ENCODE measurements at places on chromosomes 4 and X.

DNA sequence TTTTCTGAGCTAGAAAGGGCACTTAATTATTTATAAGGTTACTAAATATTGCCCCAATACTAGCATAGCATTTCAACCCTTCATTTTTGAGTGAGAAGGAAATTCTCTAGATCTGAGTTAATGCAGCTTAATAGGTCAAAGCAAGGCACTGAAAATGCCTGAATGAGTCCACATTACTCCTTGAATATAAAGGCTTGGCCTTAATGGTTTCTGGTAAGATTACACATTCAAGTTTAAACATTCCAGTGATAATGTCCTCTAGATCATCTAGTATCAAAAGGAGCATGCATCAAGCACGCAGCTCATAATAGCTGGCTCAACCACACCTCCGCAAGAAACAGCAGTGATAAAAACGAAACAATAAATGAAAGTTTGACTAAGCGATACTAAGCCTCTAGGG, 87.5 kb downstream of the SPANXN3 start:
- no peak for DNase-seq

DNA sequence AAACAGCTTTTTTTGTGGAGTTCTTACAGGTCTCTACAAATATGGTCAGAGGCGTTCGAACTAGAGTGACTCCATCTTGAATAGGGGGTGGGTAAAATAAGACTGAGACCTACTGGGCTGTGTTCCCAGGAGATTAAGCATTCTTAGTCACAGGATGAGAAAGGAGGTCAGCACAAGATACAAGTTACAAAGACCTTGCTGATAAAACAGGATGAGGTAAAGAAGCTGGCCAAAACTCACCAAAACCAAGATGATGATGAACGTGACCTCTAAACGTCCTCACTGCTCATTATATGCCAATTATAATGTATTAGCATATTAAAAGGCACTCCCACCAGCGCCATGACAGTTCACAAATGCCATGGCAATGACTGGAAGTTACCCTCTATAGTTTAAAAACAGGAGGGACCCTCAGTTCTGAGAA, 42.8 kb upstream of the SPP1 start:
- DNase-seq, result no peak

DNA sequence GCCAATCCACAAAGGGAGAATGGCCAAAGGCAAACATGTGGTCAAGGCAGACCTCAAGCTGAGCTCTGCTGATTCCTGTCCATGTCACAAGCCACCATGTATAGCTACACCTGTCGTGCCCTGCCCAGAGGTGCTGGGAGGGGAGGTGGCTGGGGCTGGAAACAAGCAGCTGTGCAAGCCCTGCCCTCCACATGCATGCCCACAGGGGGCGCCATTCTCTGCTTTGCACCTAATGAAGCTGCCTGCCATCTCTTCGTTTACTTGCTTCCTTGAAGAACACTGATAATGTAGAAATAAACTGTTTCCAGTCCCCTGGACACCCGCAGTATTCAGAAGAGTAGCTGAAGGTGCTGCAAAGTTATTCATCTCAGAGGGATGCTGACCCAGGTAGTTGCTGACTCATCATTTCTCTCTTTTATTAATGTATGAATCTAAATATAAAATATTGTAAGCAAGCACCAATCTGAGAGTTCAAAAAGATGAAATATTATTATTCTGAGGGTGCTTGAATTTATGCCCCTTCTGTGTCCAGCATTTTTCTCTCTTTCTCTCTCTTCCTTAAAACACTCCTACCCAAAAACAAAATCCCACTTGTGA, 278.6 kb downstream of the ADGRA3 start:
- DNase-seq, result peak; percentile 33

DNA sequence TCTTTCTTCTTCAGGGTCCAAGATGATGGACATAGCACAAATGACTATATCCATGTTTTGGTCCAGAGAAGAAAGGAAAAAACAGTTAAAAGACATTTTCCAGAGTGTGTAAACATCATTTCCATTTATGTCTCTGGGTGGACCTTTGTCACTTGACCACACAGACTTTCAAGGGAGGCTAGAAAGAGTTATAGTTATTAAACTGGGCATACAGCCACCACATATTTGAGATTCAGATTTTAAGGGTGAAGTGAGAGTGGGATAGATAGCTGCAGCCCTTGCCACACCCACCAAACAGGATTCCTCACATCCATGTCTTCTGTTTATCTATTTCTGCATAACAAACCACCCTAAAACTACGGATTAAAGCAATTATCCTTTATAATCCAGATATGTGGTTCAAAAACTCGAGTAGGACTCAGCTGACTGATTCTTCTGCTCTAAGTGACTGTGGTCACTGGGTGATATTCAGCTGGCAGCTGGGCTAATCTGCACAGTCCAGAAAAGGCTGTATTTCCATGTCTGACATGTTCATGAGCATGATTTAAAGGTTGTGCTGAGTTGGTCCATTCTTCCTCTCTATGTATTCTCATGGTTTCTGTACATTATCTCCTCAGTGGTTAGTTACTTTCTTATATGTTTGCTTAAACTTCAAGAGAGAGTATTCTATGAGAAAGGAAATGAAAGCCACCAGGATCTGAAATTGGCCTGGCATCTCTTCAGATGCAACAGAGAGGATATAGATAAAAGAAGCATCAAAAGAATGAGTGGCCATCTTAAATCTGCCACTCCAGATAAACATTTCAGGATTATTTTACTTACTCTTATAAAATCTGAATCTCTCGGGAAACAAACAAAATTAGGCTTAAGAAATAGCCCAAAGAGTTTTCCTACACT, 459.8 kb upstream of the CTSO start:
- DNase-seq, result no peak

DNA sequence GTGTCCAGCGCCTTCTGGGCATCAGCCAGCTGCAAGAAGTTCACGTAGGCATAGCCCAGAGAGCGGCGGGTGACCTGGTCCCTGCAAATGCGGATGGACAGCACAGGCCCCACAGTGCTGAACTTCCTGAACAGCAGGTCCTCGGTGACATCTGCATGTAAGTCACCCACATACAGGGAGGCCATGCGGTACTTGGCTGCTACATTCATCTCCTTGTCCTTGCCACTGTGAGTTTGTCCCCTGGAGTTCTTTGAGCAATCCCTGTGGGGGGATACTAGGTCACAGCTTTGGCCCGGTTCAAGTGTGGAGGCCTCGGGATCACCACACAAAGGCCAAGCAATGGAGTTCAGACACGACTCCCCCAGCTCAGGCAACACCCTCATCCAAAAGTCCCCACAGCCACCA, 776 bp downstream of the PABPC4L start:
- DNase-seq, result no peak

DNA sequence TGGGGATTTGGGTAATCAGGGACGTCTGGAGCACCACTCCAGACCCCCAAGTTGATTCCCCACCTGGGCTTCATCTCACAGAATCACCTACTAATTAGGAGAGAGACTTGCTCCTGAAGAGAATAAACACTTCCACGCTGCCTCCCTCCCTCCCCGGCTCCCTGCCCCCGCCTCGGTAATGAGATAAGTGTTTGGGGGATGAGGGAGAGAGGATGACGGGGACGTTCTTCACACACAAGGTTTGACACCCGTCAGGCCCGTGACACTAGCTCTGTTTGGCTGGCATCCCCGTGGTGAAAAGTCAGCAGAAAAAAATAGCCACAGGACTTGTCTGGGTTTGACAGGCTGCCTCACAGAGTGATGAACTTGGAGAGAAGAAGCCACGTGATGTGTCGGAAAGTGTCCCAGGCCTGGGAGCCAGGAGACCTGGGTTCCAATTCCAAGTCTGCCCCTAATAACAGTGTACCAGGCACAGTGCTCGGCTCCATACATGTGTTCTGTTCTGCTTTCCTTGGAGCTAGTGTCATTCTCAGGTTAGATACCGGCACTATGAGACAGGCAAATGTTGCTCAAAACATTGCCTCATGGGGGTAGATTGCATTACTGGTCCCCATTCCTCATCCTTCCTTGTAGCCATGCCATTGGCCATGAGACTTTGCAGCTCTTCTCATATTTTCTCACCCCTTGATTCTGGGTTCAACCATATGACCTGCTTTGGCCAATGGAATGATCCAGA, 578.0 kb downstream of the BCOR start:
- DNase-seq, result no peak

- DNase-seq, result no peak
These were observed 21.1 kb downstream of the POLR2B start for GRCh38 chr4:56999751-57000150.

DNA sequence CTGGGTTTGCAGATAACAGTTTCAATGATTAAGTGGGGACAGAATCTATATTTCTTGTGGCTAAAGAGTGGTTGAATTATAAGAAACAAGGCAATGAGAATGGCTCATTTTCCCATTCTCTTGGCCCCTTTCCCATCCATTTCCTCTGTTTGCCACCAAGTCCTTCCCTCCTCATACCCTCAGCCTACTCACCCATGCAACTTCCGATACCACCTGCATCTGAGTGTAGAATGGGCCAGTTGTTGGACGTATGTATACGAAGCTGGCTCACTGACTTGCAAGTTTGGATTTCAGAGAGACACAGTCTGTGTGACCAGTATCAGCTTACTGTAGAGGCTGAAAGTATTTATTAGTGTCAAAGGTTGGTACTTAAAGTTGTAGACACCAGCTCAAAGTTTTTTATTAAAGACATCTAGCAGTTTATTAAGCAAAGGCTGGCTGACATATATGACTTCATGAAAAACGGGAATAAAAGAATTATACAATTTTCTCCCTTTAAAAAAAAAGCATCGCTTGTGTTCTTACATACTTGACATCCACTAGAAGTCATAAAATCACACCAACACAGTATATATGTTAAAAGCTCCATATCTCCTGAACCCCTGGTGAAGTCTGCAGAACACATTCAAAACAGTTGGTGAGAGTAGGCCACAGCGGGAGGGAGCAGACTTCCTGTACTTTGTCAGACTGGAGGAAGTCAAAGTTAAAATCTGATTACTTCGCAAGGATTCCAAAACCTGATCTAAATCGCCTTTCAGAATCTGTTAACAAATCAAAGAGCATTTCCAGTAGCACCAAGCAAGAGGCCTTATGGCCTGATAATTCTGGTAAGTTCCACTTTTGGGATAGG, 22.4 kb upstream of the STIM2 start:
- DNase-seq, result peak; percentile 14

DNA sequence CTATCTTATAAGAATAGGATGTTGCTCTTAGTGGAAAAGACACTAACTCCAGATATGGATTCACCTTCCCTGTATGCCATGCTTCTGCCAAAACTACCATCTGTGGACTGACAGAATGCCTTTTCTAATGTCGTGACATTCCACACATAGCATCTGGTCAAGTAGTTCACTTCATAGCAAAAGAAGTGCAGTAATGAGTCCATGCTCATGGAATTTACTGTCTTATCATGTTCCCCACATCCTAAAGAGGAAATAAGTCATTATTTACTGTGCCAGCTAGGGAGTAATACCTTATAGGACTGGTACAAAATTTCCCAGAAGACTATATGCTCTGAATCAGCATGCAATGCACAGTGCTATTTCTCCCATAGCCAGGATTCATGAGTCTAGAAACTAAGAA, 562.4 kb downstream of the TLL1 start:
- DNase-seq, result no peak

- no peak for DNase-seq
These were observed 3.4 kb downstream of the GABRA2 start for GRCh38 chr4:46386570-46386969.

DNA sequence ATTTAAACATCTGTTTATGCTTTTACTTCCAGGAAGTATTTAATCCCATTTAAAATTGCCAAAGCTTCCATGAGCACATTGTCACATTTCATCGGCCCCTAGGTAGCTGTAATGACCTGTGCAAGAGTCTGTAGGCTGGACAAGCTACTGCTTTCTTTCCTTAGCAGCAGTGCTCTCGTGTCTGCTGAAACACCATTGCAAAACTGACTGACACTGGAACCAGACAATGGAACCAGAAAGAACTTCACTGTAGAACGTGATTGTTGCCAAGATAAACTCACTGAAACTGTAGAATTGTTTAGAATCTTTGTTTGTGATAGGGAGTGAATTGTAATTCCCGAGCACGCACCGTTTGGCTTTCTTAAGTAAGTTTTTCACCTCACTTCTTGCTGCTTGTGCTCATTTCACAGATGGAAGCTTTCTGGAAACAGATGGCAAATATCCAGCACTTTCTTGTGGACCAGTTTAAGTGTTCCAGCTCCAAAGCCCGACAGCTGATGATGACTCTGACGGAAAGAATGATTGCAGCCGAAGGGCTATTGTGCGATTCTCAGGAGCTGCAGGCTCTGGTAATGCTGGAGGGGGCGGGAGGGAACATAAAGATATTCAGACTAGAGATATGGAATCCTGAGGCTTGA, 36.9 kb downstream of the EVC start:
- no peak for DNase-seq

DNA sequence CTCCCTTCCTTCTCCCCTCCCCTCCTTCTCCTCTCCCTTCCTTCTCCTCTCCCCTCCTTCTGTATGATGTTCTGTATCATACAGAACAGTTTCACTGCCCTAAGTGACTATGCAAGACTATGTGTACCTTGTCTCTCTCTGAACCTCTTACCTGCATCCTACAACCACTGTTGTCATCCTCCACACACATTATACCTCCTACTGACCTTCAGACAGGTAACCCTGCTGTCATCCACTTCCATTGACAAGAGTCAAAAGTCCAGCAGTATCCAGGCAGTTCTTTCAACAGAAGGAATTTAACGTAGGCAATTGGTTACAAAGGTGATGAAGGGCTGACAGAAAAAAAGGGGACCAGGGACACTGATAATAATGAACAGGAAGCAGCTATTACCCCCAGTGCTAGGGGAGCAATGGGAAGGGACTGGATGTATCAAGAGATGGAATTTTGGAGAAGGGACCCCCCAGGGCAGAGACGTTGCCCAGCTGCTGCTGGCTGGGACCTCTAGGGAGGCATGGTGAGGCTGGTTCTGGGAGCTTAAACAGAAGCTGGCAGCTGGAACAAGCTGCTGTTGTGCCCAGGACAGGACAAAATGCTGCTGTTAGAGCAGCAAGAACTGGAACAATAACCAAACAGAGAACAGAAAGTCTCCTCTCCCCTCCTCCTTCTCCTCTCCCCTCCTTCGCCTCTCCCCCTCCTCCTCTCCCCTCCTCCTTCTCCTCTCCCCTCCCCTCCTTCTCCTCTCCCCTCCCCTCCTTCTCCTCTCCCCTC, 84.7 kb downstream of the DCTD start:
- no peak for DNase-seq

GRCh38 chrX:107154787-107155620, 36.4 kb upstream of the RBM41 start:
- DNase-seq, result peak; percentile 2

DNA sequence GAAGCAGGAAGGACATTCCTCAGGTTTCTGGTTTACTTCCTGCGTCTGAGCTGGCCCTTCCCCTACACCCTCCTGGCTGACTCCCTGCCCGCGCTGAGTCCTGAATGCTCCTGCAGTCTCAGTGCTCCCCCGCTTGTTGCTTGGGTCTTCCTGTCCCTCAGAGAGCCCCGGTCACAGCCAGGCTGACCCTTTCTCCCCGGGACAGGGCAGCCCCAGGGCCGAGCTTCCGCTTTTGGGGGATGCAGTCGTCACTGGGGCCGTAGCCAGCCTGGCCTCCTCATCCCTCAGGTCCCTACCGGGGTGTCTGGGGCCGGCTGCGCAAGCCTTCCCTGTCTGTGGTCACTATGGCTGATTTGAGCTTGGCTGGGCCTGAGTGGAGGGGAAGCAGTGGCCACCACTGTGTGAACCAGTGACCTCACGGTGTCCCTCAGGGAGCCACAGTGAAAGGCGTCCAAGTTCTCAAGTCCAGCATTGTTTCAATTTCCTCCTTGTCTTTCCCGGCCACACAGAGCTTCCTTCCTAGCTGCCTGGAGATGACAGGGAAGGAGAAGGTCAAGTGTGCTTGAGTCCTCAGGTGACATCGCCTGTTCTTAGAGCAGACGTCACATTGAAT, 34.1 kb upstream of the ASMTL start:
- DNase-seq, result no peak

- no peak for DNase-seq
These were observed 6.8 kb downstream of the TBC1D19 start for GRCh38 chr4:26590639-26591038.
